ENCODE measurements at places on chromosomes 11 and 22. TPM values are rescaled to one million over a fixed set of nuclear protein-coding genes. Genes with fewer than 3 reads are reported as not detected.

GRCh38 chr22:39135092-39135896, 17.2 kb downstream of the CBX7 start:
- DNase-seq: peak; percentile 38

DNA sequence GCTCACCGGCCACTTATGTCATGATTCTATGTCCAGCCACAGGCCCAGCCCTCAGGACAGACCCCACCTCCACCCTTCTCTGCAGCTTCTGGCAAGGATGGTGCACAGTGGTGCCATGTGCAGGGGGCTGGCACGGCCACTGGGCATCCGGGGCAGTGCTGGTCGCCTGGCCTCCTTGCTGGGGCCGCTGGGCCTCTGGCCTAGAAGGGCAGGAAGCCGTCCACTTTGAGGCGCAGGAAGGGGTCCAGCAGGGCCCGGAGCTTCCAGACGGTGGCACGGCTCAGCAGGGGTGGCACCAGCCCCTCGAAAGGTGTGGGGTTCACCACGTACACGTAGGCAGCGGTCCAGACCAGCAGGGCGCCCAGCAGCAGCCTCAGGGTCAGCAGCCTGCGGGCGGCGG, 2.4 kb downstream of the CCDC188 start:
- no peak for DNase-seq

GRCh38 chr11:73386016-73386415, 9.8 kb downstream of the RELT start:
- no peak for DNase-seq

DNA sequence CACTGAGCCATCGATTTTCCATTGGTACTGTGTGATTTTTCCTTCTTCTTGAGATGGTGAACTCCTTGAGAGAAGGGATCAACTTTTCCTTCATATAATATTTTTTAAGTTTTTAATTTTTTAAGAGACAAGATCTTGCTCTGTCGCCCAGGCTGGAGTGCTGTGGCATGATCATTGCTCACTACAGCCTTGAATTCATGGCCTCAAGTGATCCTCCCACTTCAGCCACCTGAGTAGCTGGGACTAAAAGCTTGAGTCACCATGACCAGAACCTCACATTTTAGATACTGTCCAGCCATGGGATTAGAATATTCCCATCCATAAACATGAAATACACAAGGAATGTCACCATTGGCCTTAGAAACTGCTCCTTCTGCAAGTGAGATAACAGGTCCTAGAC, 66.9 kb upstream of the CHRM4 start:
- DNase-seq: no peak

DNA sequence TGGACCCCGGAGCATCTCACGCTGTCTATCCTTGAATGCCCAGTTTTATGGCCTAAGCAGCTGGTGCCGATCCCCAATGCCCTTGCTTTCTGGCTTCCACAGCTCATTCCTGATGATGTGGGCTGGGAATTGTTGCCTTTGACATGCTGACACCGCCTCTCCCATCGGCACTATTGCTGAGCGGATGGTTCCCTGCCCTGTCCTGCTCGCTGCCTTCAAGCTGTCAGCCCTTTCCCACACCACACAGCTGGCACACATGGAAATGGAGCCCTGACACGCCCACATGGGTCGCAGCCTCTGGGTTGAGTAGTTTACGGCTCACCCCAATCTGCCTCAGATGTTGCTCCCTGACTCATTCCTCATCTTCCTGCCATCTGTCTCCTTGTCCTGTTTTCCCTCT, 110.2 kb upstream of the SESN3 start:
- no peak for DNase-seq

DNA sequence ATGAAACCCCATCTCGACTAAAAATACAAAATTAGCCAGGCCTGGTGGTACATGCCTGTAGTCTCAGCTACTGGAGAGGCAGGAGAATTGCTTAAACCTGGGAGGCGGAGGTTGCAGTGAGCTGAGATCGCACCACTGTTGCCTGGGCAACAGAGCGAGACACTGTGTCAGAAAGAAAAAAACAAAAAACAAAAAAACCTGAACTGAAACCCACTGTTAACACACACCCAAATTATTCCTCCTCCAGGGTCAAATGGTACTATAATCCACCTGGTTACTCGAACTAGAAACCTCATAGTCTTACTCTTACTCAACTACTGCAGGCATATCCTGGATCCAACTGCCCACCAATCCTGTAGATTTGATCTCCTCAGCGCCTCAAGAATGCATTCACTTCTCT, 35.5 kb downstream of the USP28 start:
- DNase-seq: no peak

The HSPB2 gene
- not detected for total RNA-seq

Data from HT-29 (cell line).